ENCODE measurements at places on chromosomes 5 and 9.

- DNase-seq, result no peak
These were observed 202.4 kb downstream of the GLIS3 start for GRCh38 chr9:4097515-4097914.

DNA sequence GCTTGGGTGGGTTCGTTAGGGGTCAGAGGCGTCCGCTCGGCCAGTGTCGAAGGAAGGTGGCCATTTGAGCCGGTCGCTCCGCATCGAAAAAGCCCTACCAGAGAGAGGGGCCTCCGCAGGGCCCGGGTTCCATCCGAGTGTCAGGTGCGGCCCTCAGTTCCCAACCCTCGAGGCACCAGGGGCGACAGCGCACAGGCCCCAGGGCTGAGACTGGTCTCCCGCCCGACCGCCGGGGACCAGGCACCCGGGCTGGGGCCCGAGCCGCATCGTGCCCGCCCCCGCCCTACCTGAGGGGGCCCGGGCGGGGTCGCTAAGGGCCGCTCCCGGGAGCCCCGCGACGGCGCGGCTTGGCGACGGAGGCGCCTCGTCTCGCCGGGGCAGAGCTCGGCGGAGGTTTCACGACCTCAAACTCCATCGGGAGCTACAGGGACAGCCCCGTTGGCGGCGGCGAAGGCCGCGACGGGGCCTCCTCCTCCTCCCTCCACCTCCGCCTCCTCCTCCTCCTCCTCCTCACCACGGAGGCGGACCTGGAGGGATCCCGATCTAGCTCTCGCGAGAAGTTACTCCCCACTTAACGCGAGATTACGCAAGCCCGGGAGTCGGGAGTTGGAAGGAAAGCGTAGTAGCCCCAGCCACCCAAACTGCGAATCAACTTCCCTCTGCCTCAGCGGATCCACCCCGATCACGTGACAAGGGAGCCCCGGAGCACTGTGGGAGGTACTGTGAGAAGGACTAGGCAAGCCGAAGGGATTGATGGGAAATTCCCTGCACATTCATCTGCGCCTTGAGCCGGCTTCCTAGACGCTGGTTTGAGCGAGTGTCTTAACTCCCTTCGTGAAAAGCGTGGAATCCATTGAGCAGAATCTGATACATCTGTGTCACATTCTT lies at the start of gene RC3H2:
Gene RC3H2, minus strand, starts transcription at position 537 of the 888 bp plus-strand sequence. CDS start 7,850 bp downstream, outside the sequence.
- DNase-seq, result peak; percentile 96

DNA sequence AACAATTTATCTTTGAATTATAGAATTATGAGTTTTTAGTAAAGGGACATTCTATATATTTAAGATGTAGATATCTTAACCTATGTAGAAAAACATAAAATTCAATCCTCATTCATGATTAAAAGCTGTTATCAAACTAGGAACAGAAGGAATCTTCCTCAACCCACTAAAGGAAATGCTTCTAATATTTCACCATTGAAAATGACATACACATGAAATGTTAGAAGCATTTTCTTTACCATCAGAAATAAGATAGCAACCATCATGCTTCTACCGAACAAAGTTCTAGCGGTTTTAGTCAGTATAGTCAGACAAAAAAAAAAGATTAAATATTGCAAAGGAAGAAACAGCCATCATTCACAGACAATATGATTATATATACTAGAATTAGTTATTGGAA lies 32.2 kb downstream of the SHOC1 start:
- DNase-seq, result no peak

DNA sequence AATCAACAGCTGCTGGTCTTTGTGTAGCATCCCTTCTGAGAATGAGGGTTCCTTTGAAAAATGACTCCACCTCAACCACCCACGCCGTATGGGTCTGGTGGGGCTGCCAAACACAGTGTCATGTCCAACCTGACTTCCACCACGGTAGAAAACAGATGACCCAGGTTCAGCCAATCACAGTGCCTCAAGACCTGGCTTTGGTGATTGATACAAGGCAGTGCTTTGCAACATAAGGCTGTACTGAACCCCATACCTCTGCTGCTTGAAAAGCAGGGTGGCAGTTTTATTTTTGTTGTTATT lies 11.5 kb upstream of the TGFBR1 start:
- DNase-seq, result no peak

DNA sequence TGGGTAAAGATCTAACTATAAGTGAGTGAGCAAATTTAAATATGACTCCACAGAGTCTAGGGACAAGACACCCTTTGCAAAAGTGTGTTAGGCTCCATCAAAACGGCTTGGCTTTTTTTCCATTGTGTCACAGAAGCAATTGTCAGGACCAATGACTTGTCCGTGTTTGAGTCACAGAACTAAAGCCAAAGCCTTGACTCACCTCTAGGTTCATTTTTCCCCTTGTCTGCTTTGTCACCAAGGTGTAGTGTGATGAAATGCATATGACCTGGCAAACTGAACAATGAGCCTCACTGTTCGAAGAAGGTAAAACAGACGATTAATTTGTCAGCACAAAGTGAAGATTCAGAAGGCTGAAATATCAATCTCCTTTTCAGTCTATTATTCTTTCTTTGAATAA lies 331.0 kb downstream of the GLIS3 start:
- no peak for DNase-seq

DNA sequence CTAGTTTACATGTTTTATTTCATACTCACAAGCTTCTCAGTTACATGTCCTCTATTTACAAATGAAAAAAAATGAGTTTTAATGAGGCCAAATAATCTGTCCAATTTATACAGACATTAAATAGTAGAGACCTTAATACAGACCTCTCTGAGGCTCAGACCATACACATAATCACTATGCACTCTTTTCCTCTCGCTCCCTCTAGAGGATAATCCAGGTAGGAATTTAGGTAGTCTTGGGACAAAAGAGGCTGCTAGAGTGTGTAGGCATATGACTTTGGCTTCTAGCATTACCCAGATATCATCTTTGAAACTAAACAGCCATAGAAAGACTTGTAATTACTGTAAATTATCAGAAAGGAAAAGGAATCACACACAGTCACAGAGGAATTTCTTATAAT lies 444.7 kb downstream of the HINT1 start:
- DNase-seq, result no peak

DNA sequence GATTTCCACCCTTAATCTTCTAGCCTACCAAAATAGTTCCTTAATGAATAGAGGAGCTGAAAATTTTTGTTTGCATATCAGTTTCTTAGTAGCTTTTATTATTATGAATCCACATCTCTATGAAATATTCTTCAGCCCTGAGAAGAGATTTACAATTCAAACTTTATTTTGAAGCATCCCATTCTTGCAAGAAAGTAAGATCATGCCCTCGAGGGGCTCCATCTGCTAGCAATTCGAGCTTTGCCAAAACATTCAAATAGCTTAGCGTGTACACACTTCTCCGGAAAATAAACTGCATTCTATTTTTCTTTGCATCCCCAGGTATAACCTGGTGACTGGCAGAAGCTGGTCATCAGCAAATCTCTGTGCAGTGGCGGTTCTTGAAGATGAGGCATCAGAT lies 370.7 kb downstream of the MTRR start:
- DNase-seq, result no peak

GRCh38 chr5:54634089-54634488 lies 116.5 kb downstream of the SNX18 start:
- no peak for DNase-seq

DNA sequence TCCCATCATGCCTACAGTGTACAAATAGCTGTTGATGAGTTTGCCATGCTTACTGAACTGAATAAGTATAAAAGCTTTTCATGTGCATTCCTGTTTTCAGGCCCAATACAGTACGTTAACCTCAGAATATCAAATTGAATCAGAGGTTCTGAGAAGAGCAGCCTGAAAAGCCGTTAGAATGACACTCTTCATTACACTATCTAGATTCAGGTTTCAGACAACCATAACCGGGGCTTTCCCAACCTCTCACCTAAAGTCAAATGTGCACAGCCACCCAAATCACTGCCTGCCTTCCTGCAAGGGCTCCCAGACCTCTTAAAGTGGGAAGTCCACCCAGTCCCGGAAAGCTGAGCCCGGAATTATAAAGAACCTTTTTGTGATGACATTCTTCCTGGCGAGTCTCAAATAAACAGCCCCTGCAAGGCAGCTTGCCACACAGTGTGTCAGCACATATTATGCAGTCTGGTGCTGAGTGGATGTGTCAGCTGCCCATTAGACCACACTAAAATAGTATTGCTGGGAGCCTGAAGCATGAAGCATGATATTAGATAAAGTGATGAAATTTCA lies 245.8 kb downstream of the TLE4 start:
- no peak for DNase-seq

DNA sequence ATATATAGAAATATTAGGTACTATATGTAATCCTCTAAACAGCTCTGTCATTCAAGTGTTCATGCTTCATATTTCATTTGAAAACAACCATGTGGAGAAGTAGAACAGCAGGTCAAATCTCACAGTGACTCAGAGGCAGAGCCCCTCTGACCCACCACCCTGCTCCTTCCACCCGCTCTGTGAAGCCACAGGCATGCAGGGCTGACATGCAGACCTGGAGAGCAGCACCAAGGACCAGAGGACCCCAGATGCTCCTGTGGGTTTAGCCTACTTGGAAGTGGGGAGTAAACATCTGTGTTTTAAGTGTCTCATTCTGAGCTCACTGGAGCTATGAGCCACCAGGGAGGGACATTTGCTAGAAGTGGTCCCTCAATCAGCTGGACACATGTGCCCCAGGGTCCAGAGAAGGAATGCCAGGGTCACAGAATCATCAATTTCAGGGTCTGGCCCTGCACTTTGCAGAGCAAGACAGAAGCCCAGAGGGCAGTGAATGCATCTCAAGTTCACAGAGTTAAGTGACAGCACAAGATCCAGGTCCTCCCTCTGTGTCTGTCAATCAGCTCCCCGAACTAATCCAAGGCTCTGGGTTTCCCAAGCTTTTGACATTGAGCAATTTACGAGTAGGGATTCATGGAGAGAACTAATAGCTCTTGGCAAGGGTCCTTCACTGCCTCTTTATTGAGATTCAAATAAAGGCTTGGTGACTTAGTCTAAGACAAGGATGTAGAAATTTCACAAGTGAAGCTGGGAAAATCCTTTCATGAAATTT lies 441.1 kb downstream of the SEMA5A start:
- DNase-seq, result no peak

- DNase-seq, result no peak
These were observed 61.9 kb downstream of the NSD1 start for GRCh38 chr5:177195307-177195952.

- peak; percentile 2 for DNase-seq
These were observed 73.2 kb upstream of the EPB41L4A start for GRCh38 chr5:112492291-112492690.

GRCh38 chr5:8827696-8828095 lies 718.2 kb downstream of the SEMA5A start:
- no peak for DNase-seq

GRCh38 chr9:127980060-127980705 lies 606 bp downstream of the EEIG1 start:
- DNase-seq, result no peak

DNA sequence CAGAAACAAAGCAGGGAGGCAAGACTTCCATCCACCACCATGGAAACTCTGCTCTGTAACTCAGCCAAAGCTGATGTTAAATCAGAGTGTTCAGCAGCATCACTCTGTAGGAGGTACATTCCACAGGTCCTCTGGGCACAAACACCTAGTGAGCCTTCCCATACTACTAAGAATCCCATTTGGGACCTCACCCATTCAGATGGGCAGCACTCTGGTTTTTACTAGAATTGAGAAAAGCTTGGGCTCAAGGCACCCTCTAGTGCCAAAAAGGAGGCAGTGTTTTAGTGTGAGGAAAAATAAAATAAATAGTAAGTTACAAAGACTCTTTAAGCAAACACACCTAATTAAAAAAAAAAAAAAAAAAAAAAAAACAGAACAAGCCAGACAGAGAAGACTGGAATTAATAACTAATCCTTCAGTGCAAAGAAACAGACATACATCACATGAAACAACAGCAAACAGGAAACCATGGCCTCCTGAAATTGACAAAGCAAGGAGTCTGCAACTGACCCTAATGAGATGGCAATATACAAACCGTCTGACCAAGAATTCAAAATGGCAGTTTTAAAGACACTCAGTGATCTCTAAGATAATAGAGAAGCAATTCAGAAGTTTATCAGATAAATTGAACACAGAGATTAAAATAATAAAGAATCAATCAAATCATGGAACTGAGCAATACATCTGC lies 159.5 kb downstream of the GNA14 start:
- no peak for DNase-seq

DNA sequence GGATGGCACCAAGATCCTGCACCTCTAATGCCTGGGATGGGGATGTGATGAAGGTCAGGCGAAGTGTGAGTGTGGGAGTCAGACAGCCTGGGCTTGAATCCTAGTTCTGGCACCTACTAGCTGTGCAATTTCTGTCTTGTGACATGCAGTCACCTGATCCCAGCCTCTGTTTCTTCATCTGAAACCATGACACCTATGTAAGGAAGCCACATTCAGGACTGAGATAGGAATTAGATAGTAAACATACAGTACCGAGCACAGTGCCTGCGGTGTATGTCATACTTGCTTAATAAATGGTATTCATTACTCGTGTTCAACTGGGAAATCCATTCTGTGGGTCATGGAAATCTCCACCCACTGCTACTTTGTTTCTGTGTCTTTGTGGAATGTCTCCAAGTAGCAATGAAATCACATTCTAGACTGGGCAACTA lies 140.6 kb upstream of the STC2 start:
- no peak for DNase-seq

GRCh38 chr5:75600535-75600934 lies 10.7 kb upstream of the ANKDD1B start:
- no peak for DNase-seq

- no peak for DNase-seq
These were observed 78.2 kb upstream of the SMIM23 start for GRCh38 chr5:171707442-171707792.

GRCh38 chr5:126805063-126805462 lies 28.1 kb downstream of the LMNB1 start:
- DNase-seq, result no peak

- DNase-seq, result no peak
These were observed 273.2 kb downstream of the MAST4 start for GRCh38 chr5:66869347-66869746.

DNA sequence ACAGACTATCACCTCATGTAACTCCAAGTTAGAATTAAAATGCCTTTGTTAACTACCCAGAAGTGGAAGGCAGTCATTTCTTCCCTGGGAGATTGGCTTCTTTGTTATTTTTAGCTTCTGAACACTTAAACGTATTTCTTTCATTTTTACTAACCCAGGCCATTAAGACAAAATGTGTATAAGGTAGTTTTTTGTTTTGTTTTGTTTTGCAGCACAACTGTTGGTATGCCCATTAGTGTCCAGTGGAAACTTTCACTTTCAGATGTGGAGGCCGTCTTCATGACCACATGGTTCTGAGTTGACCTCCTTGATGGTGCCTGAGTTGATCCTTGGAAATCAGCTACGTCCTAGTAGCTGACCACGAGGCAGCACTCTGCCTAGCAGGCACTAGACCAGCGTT lies 264.6 kb upstream of the ZNF608 start:
- DNase-seq, result no peak

GRCh38 chr5:851553-851952 lies 767 bp upstream of the ZDHHC11 start:
- DNase-seq, result no peak

DNA sequence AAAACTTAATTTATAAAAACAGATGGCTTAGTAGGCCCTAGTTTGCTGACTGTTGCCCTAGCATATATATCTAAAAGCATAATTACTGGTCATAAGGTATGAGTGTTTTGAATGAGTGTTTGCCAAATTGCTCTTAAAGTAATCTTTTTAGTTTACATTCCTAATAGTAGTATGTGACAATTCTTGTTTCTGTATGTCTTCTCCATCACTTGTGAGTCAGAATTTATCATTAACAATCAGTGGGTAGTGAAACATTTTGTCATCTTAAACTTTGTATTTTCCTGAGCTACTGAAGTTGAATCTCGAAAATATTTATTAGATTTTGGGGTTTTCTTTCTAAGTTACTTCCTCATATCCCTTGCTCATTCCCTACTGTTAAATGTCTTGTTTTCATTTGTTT lies 49.6 kb downstream of the APC start:
- DNase-seq, result no peak

Data from NCI-H446 treated with DMSO at 0.1 percent for 48 hours (cell line).